ENCODE measurements at places on chromosomes 1 and 21.
A peak's percentile ranks its signal among the peaks of the same experiment; 100 is the strongest.

- no peak for DNase-seq
Measured at GRCh38 chr1:38173157-38173831, 126.7 kb upstream of the POU3F1 start.

GRCh38 chr21:45767071-45768006 is 123.8 kb downstream of the PCBP3 start:
- peak; percentile 62 for DNase-seq

- DNase-seq, result peak; percentile 43
Measured at GRCh38 chr1:58886611-58887010, 102.8 kb upstream of the JUN start.

GRCh38 chr21:38661197-38661871 is 144.4 kb upstream of the ETS2 start:
- DNase-seq, result peak; percentile 24

- DNase-seq, result peak; percentile 26
Measured at GRCh38 chr1:101136739-101137138, 100.1 kb upstream of the S1PR1 start.

DNA sequence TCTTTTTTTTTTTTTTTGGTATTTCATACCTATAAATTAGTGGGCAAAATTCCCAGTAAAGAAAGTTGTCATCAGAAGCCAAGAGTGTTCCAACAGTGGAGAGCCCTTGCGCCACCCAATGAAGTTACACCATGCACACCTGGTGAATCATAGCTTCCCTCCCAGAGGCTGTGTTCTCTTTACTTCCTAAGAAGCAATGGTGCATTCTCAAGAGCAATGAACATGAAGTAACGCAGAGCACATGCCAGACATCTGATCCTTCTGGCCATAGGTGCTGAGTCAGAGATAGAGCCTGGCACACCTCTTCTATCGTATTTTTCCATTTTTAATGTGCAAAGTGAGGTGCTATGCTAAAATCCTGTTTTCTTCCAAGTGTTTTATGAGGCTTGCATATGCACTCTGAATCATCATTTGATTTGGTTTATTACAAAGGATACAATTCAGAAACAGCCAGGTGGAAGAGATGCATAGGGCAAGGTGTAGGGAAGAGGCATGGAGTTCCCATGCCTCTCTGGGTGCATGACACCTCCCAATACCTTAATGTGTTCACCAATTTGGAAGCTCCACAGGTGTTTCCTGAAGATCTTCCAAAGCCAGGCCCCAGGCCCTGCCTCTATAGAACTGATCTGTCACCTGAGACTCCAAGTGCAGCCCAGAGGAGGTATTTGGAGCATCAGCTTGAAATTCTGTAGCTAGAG is 408.0 kb downstream of the SIPA1L2 start:
- no peak for DNase-seq

DNA sequence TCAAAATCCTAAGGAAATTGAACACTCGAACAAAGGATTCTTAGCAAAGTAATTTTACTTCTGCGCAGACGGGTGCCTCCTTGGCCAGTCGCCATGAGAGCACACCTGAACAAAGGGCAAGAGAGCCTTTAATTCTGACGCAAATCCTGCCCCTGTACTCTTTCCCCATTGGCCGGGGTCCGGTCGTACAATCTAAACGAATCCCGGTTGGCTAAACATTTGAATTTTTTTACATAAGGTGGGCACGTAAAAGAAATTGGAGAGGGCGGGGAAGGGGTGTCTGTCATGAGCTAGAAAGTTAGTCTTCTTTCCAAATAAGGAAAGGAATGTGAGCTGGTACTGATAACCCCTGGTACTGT is 8.2 kb upstream of the IL22RA1 start:
- no peak for DNase-seq

- DNase-seq, result no peak
Measured at GRCh38 chr1:212620293-212620692, 11.7 kb downstream of the ATF3 start.

- DNase-seq, result no peak
Measured at GRCh38 chr1:86852289-86852688, 61.6 kb downstream of the SELENOF start.

GRCh38 chr1:91885213-91885715 is 687 bp downstream of the TGFBR3 start:
- DNase-seq, result peak; percentile 21

GRCh38 chr1:25524568-25525360 is 18.6 kb upstream of the LDLRAP1 start:
- DNase-seq, result no peak

GRCh38 chr1:145782272-145783099 is 41.4 kb downstream of the RNF115 start:
- DNase-seq, result peak; percentile 81

- DNase-seq, result no peak
Measured at GRCh38 chr1:62772607-62773295, 11.2 kb upstream of the ATG4C start.

GRCh38 chr1:29800522-29800956 is 564.2 kb downstream of the PTPRU start:
- no peak for DNase-seq

GRCh38 chr1:208047975-208048374 is 137.1 kb upstream of the CD34 start:
- DNase-seq, result no peak

DNA sequence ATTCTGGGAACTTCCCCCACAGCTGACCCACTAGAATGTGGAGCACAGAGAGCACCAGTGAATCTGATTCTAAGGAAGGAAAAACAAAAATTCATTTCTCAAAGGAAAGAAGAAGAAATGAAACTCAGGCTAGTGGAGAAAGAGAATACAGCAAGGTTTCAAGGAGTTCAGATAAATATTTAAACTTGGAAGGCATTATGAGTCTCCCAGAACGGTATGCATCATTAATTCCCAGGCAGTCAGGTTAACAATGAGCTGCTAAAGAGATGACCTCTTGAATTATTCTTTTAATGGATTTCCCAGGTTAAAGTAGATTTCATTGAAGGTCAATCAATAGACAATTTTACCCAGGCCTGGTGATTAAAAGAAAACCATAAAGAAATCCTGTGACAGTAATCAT is 103.6 kb upstream of the KAZN start:
- DNase-seq, result no peak

- DNase-seq, result peak; percentile 37
Measured at GRCh38 chr1:154329551-154330131, 4.3 kb downstream of the ATP8B2 start.

GRCh38 chr1:46447499-46448108 is 42.0 kb upstream of the DMBX1 start:
- no peak for DNase-seq

- no peak for DNase-seq
Measured at GRCh38 chr1:83500531-83500930, 498.4 kb downstream of the TTLL7 start.

- no peak for DNase-seq
Measured at GRCh38 chr1:91884459-91885212, 1.3 kb downstream of the TGFBR3 start.

GRCh38 chr1:46526691-46527291 is 24.7 kb downstream of the KNCN start:
- no peak for DNase-seq

GRCh38 chr1:52055066-52055865 is at the start of gene TXNDC12:
Gene TXNDC12 (minus strand): TSS chr1:52055191. CDS start chr1:52055096, 95 bp downstream.
- peak; percentile 91 for DNase-seq
